Stimulated activated CD4-positive, alpha-beta T cell treated with anti-CD3 and anti-CD28 coated beads, Interleukin-12 subunit alpha, Interleukin-12 subunit beta, amount 100 ng/mL, for 4 hours (primary cell): ENCODE measurements at places on chromosomes 12 and 14.
A peak's percentile ranks its signal among the peaks of the same experiment; 100 is the strongest.

GRCh38 chr14:87944987-87945604 lies 47.9 kb downstream of the GALC start:
- DNase-seq, result no peak

DNA sequence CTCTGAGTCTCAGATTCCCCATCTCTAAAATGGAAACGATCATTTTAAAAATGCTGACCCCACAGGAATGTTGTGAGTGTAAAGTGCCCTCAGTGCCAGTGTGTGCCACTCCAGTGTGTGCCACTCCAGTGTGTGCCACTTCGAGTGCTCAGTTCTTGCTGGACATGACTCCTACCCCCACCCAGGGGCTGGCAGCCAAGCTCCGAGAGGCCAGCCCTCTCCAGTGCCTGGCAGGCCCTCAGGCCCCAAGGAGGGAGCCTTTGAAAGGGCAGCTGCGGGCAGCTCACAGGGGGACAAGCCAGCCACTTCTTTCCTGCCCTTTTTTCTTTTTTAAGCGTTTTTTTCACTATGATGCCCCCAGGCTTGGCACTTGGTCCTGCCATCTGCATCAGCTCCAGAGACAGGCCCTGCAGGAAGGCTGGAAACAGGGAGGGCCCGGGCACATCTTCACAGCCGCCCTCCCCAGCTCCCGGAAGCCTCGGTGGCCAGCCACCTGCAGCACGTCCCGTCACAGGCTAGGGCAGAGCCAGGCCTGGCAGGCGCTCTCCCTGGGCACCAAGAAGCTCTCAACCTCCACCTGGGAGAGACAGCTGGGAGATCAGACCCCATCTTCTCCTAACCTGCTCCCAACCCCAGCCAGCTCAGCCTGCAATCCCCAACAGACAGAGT lies 29.8 kb downstream of the NCOR2 start:
- no peak for DNase-seq

GRCh38 chr14:43207189-43207588 lies 1299.9 kb downstream of the FSCB start:
- no peak for DNase-seq

DNA sequence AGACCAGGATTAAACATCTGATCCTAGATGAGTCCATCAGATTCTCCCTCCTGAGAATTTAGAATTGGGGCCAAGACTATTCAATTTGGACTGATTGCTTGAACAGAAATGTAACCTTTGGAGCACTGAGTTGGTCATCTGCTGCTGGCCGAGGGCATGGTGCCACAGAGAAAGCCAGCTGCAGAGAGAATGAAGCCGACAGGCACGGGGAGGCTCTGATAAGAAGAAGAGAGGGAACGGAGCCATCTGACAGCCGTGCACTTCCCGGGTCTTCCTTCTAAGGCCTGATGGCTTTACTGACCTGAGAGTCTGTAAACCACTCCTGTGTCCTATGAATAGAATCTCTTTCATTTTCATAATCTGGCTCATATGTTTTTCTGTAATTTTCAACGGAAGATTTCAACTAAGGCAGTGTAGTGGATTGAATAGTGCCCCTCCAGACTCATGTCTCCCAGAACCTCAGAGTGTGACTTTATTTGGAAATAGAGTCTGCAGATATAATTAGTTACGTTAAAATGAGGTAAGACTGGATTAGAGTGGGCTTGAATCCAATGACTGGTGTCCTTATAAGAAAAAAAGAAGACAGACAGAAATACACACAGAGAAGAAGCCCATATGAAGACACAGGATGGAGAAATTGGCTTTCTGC lies 39.1 kb upstream of the FRS2 start:
- DNase-seq, result no peak

GRCh38 chr12:106171117-106171750 lies 32.5 kb upstream of the NUAK1 start:
- no peak for DNase-seq

DNA sequence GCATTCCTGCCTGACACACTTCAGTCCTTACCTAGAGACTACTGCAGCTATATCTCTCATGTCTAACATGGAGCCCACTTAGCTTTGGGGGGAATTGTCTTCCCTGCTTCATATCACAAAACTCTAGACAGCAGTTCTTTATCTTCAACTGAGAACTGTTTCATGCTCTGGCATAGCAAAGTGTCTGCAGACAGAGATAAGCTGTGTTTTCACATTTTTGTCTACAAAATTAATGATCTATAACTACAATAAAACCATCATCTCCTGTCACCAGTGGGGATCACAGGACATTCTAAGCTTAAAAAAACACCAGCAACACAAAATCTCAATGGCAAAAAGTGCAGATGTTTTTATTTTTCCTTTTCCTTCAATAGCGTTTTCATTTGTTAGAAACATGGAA lies 137.1 kb upstream of the VRK1 start:
- no peak for DNase-seq

- DNase-seq, result no peak
Measured at GRCh38 chr12:52847335-52848102, 1.3 kb downstream of the KRT78 start.

- no peak for DNase-seq
Measured at GRCh38 chr14:53389202-53389601, 236.1 kb upstream of the DDHD1 start.

- no peak for DNase-seq
Measured at GRCh38 chr12:66268562-66268961, 33.7 kb upstream of the HELB start.

GRCh38 chr14:74257078-74257940 lies 18.1 kb downstream of the VSX2 start:
- DNase-seq, result peak; percentile 66

GRCh38 chr12:68119250-68119649 lies 40.3 kb downstream of the IFNG start:
- no peak for DNase-seq

DNA sequence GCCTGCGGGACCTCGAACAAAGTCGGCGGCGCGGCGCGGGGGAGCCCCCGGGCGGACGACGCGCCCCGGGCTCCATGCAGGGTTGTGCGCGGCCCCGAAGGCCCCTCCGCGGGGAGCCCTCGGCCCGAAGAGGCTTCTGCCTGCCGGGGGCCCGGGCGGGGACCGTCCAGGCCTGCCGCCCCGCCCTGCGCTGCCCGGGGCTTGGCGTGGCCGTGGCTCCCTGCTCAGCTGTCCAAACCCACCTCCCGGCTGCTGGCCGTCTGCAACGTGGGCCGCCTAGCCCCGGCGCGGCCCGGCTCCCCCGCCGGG lies 670 bp downstream of the DYRK2 start:
- DNase-seq, result no peak

GRCh38 chr12:104938371-104938770 lies 19.7 kb downstream of the SLC41A2 start:
- DNase-seq, result no peak

GRCh38 chr14:20110438-20110837 lies at the start of gene OR4K17:
TSS of gene OR4K17 (plus strand) at chr14:20110739. CDS start at chr14:20117500, 6,761 bp downstream.
- no peak for DNase-seq

- DNase-seq, result no peak
Measured at GRCh38 chr12:123254853-123255446, 16.7 kb downstream of the CDK2AP1 start.

- no peak for DNase-seq
Measured at GRCh38 chr14:69300601-69301221, 40.8 kb downstream of the GALNT16 start.

DNA sequence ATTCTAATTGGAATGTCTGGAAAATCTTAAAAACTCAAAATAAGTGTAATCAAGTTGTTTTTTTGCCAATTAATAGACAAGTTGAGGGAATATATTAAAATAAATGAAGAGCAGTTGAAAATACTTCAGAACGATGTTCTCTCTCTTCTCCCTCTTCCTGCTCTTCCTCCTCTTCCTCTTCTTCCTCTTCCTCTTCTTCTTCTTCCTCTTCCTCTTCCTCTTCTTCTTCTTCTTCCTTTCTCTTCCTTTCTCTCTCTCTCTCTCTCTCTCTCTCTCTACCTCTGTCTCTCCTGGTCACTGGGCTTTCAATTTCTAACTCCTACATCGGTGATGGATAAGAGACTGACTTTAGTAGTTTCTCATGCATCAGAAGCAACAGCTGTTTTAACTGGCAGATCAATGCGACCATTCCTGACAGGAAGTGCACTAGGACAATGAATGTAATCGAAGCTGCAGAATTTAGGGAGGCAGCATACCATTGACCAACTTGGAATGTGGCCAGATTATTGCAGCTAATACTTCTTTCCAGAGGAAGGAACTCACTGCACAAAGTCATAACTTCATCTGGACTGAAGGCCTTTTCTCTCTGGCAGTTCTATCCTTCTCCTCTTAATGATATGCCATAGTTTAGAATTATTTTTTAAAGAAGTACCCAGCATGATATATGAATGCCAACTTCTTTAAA lies 13.8 kb upstream of the TMTC2 start:
- no peak for DNase-seq
